Activated CD4-positive, alpha-beta memory T cell treated with anti-CD3 and anti-CD28 coated beads, Interleukin-2, amount 10 ng/mL, durations not matched to agents 7 days and 5 days (primary cell): ENCODE measurements at places on chromosomes 3 and 15. TPM values are rescaled to one million over a fixed set of nuclear protein-coding genes. Genes with fewer than 3 reads are reported as not detected.

DNA sequence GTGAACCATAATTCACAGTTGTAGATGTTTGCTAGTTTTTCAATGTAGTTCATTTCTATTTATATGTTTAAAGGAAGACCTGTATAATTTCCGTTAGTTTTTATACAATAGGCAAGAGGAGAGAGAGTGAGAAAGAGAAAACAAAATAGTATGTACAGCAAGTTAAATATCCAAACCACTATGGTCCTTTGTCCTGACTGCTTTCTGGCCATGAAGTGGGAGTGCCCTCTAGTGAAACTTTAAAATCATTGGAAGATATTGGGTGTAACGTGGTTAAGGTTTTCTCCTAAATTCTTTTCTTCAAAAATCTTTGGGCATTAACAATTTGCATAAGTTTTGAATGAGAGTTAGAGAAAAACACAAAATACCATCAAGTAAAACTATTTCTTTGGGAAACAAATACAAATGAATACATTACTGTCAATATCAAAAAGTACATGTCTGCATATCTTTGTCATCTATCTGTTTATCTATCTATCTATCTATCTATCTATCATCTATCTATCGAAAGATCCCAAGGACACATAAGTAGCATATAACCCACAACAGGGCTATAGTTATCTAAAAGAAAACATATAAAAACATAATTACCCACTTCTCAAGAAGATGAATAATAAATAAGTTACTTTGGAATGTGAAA lies 534.6 kb upstream of the ATP11B start:
- peaks cover 2% of the 10 kb centered on the region for H3K27me3 ChIP-seq
- no peaks in the 10 kb centered on the region for H3K36me3 ChIP-seq
- no peak overlapping the region for H3K27ac ChIP-seq
- DNase-seq = no peak
- H3K4me3 ChIP-seq = no peak overlapping the region

DNA sequence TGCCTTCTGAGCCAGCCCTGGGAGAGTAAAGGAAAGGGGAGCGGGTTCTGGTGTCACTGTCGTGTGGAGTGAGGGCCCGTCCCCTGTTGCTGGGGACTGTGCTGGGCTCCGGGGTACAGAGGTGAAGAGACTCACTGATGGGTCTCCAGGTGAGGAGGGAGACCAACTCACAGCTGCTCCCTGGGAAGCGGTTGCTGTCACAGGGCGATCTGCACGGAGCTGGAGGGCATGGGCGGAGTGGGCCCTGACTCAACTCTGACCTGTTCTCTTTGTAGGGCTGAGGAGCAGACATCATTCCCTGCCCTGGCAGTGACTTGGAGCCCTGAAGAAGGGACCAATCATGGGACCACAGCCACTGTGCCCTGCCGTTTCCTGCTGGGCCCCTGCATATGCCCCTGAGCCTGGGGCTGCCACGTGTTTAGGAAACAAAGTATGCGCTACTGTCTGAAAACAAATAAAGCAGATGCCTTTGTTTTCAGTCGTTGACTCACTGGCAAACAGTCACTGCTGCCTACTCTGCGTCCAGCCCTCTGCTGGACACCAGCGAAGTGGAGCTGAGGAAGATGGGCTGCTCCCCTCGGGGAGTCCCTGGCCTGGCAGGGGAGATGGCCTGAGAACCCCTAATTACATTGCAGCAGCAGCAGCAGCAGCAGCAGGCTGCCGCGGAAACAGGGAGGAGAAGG lies 22.9 kb upstream of the PLXNA1 start:
- no peak overlapping the region for H3K4me3 ChIP-seq
- no peaks in the 10 kb centered on the region for H3K4me1 ChIP-seq
- DNase-seq = no peak
- no peak overlapping the region for H3K27ac ChIP-seq

DNA sequence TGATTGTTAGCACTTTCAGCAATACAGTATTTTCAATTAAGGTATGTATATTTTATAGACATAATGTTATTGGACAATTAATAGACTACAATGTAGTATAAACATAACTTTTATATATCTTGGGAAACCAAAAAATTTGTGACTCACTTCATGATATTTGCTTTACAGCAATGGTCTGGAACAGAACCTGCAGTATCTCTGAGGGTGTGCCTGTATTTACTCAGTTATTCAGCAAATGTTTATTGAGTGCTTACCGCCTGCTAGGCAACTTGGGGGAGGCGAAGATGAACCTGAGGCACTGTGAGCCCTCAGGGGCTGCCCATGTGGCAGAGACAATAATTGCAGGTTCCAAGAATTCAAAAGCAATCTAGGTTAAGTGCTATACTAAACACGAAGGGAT lies 144.8 kb downstream of the GABRB3 start:
- H3K4me1 ChIP-seq = no peaks in the 10 kb centered on the region
- no peak for DNase-seq
- no peaks in the 10 kb centered on the region for H3K36me3 ChIP-seq
- no peak overlapping the region for H3K4me3 ChIP-seq
- H3K27me3 ChIP-seq = no peaks in the 10 kb centered on the region
- no peak overlapping the region for H3K27ac ChIP-seq

DNA sequence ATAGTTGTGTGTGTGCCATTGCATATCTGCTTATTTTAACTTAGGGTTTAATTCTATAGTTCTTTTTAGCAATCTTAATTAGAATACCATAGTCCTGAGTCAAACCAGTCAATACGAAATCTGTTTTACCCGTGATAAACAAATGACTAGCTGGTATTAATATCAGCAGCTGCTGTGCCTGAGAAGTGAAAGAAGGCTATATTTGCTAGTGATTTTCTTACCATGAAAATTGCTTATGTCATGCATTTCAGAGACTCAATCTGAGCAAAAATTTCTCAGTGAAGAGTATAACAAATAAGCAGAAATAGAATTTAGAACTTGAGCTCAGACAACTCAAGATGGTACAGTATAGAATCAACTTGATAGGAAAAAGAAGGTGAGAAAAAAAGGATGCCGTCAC lies 820.4 kb downstream of the NAALADL2 start:
- no peak for DNase-seq
- H3K27me3 ChIP-seq = no peaks in the 10 kb centered on the region
- no peaks in the 10 kb centered on the region for H3K4me1 ChIP-seq
- no peaks in the 10 kb centered on the region for H3K36me3 ChIP-seq

Gene DUOXA2
- not detected for total RNA-seq
